HS-5 (cell line): ENCODE measurements at places on chromosomes 2 and 18.

GRCh38 chr2:239751679-239752355 is 273.3 kb downstream of the NDUFA10 start:
- no peak for DNase-seq

DNA sequence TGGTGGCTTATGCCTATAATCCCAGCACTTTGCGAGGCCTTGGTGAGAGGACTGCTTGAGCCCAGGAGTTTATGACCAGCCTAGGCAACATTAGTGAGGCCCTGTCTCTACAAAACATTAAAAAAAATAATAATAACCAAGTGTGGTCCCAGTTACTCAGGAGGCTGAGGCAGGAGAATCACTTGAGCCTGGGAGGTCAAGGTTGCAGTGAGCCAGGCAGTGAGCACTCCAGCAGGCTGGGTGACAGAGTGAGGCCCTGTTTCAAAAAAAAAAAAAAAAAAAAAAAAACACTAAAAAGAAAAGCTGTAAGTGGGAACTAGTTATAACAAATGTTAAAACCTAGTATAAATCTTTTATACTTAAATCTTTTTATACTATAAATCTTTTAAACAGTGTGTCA is 146.2 kb upstream of the ITGA4 start:
- DNase-seq: no peak

DNA sequence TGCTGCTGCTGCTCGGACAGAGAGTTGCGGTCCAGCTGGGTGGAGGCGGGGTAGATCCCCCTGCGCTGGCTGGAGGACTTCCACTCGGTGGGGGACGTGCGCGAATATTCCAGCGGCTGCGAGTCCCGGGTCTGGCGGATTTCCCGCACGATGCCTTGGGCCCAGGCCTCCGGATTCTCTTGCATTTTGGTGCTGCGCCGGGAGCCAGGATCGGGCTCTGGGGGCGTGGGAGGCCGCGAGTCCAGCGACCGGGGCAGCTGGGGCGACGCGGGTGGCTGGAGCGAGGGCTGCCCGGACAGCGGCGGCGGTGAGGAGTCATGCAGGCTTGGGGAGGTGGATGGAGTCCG is 4.8 kb downstream of the NT5C1B start:
- no peak for DNase-seq

GRCh38 chr2:221205103-221205673 is 366.9 kb downstream of the EPHA4 start:
- DNase-seq: no peak

DNA sequence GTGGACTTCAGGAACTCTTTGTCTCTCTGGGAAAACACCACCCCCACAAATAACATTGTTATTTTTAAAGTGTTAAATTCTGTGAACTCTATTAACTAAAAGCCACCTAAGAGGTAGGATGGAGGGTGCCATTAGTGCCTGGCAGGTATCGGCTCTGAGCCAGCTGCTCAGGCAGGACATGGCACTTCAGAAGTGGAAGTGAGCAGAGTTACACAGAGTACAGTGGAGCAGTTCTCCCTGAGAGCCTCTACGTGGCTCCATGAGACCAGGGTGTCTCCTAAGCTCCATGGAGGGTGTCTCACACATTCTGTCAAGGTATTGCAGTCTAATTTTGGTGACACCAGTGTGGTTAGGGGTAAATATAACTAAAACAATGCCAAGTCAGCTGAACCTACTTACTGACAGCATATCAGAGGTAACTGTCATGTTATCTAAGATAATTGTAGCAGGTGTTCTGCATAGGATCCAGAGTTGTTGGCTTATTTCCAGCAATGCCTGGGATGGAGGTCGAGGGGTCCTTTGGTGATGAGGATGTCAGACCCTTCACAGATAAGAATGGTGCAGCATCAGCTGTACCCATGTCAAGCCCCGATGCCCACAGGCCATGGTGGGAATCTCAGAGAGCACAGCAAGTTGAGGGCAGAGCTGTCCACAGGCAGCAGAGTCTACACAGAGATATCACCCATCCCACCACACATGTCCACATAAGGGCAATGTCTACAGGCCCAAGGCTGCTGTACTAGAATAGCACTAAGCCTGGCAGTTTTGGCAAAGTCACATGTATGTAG is 8.6 kb upstream of the MALL start:
- no peak for DNase-seq

GRCh38 chr2:109646961-109647360 is 32.8 kb downstream of the SOWAHC start:
- no peak for DNase-seq

GRCh38 chr2:38932586-38932985 is 42.9 kb downstream of the ARHGEF33 start:
- DNase-seq: no peak

DNA sequence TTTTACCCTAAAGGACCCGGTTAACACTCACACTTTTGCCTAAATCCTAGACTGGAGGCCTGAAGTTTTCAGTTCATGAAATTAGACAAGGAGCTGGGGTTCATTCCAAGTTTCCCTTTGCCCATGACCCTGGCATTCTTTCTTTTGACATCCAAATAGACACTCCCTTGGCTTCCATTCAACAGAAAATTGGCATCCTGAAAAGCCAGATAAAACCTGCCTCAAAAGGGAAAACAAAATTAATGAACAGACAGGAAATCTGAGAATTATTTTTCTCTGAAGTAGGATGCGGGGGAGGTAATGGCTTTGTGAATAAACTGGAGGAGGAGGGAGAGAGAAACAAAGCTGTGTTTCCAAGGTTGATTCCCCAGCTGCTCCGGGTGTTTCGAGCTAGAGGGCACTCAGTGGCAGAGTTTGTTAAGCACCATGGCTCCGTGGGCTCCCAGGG is 41.0 kb downstream of the SPP2 start:
- DNase-seq: no peak

DNA sequence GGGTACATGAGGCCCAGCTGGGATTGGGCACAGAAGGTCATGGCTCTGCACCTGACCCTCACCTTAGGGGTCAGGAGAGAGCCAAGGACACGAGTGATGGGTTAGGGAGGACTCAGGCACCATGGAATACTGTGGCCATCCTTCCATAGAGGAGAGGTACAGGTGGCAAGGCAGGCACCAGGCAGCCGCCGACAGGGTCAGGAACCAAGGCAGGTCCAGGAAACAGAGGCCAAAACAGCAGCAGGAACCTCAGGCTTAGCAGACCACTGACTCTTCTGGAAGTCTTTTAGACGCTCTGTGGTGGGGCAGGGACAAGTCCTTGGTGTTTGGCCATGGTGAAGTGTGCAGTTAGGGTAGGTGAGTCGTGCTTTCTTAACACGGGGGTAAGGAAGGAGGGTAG is 128.0 kb downstream of the NEDD4L start:
- DNase-seq: no peak

- no peak for DNase-seq
Measured at GRCh38 chr2:218344090-218344754, 12.4 kb upstream of the CATIP start.

- peak; percentile 73 for DNase-seq
Measured at GRCh38 chr18:47323158-47323557, 71.7 kb upstream of the SKOR2 start.
